ENCODE measurements at places on chromosomes 12 and 14.

DNA sequence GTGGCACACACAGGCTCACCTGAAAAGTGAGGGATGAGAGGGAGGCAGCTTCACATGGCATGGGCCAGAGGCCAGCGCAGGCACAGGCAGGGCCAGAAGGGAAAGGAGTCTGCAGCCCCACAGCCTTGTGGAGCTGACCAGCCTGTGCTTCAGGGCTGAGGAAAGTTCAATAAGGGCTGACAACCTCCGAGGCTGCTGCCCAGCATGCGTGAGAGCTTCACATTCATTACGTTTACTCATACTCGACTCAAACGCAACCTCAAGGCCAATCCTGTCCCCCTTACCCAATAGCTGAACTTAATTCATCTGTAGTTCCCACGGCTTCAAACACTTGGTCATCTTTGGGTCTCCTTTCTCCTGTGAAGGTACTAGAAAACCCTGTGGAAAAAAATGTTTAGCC, 4.8 kb downstream of the MMAB start:
- peaks cover 62% of the 10 kb centered on the region for H3K36me3 ChIP-seq
- no peak overlapping the region for H3K27ac ChIP-seq
- DNase-seq: no peak
- no peaks in the 10 kb centered on the region for H3K27me3 ChIP-seq

DNA sequence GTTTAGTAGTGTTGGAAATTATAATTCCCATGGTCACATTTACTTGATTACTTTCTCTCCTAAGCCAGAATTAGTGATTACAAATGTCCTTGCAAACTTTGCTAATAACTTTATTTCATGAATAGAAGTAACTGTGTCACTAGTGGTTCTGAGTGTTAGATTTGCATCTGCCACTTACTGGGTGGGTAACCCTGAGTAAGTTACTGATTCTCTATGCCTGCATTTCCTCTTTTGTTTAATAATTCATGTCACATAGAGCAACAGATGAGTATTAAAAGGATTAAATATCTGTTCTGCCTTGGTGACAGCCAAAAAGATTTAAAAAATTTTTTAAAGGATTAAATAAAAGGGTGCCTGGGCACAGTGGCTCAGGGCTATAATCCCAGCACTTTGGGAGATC, 78.6 kb downstream of the BHLHE41 start:
- H3K4me3 ChIP-seq: no peak overlapping the region
- DNase-seq: no peak
- no peaks in the 10 kb centered on the region for H3K27me3 ChIP-seq

DNA sequence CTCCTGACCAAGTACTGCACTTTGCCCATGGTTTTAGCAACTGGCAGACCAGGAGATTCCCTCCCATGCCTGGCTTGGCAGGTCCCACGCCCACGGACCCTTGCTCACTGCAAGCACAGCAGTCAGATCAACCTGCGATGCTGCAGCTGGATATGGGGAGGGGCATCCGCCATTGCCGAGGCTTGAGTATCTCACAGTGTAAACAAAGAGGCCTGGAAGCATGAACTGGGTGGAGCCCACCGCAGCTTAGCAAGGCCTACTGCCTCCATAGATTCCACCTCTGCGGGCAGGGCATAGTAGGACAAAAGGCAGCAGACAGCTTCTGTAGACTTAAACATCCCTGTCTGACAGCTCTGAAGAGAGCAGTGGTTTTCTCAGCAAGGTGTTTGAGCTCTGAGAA, 479.8 kb downstream of the FUT8 start:
- no peaks in the 10 kb centered on the region for H3K36me3 ChIP-seq
- peaks cover 27% of the 10 kb centered on the region for H3K27me3 ChIP-seq
- no peak for DNase-seq
- H3K4me3 ChIP-seq: no peak overlapping the region

GRCh38 chr12:11812586-11813437, 163.3 kb downstream of the ETV6 start:
- H3K4me1 ChIP-seq: peaks cover 5% of the 10 kb centered on the region
- H3K36me3 ChIP-seq: peaks cover 13% of the 10 kb centered on the region
- no peak overlapping the region for H3K27ac ChIP-seq
- no peak for DNase-seq
- H3K27me3 ChIP-seq: no peaks in the 10 kb centered on the region
- no peak overlapping the region for H3K4me3 ChIP-seq

DNA sequence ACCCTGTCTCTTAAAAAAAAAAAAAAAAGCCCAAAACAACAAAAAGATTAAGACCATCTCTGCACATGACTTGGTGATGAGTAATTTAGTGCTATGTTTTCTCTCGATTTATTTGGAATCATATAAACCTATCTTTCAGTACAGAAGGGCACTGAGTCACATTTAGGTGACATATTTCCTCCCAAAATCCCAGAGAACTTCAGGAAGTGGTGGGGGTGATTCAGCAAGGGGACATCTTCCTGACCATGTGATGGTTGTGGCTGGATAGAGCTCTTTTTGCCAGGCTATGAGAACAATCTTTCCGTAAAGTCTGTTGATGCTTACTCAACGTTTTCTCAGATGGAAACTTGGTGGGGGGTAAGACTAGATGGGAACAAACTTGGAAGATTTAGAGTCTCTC, 50.0 kb downstream of the PPFIBP1 start:
- peak; percentile 82 for DNase-seq
- H3K4me3 ChIP-seq: no peak overlapping the region
- H3K4me1 ChIP-seq: peaks cover 38% of the 10 kb centered on the region
- H3K27ac ChIP-seq: peak overlapping the region; percentile 46

GRCh38 chr14:65169351-65169750, 67.0 kb upstream of the MAX start:
- no peak overlapping the region for H3K4me3 ChIP-seq
- H3K27ac ChIP-seq: peak overlapping the region; percentile 80
- H3K36me3 ChIP-seq: no peaks in the 10 kb centered on the region

GRCh38 chr12:13592063-13592942, 389.1 kb downstream of the GRIN2B start:
- H3K4me1 ChIP-seq: no peaks in the 10 kb centered on the region
- no peaks in the 10 kb centered on the region for H3K27me3 ChIP-seq
- no peak overlapping the region for H3K27ac ChIP-seq
- DNase-seq: no peak
- H3K36me3 ChIP-seq: no peaks in the 10 kb centered on the region

DNA sequence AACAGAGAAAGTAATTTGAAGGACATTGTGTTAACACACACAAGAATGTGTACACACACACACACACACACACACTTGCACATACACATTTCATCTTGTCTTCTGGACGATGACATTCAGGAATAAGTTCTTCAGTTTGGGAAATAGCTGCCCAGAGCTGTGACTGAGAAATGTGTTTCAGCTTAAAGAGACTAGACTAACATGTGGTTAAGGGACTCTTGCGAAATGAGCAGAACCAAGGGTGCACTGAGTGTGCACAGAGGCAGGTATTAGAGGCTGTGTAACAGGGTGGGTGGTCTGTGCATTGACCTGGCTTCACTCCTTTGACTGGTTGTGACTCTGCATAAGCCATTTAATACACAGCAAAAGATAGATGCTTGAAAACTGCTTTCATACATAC, 29.4 kb upstream of the KCNA5 start:
- H3K4me1 ChIP-seq: no peaks in the 10 kb centered on the region
- no peak for DNase-seq
- no peaks in the 10 kb centered on the region for H3K27me3 ChIP-seq

DNA sequence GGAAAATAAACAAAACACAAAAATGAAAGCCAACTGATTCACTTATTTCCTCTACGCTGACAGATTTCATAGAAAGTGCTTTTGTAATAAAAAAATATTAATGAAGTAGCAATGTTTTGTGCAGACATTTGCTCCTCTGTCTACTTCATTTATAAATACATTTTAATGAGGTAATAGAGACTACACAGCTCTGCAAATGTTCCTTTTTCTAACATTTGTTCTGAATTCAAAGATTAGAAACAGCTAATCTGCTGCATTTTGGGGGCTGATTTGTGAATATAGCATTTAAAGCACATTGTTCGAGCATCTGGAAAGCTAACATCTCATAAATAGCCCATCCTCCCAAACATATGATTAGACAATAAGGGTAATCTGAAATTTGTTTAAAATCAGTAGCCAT, 97.8 kb downstream of the PRKD1 start:
- no peak for DNase-seq
- H3K36me3 ChIP-seq: no peaks in the 10 kb centered on the region
- H3K27me3 ChIP-seq: no peaks in the 10 kb centered on the region
- no peak overlapping the region for H3K27ac ChIP-seq
- no peak overlapping the region for H3K4me3 ChIP-seq

- H3K36me3 ChIP-seq: no peaks in the 10 kb centered on the region
- no peaks in the 10 kb centered on the region for H3K27me3 ChIP-seq
- H3K4me3 ChIP-seq: no peak overlapping the region
- DNase-seq: peak; percentile 92
- H3K4me1 ChIP-seq: peaks cover 10% of the 10 kb centered on the region
Measured at GRCh38 chr12:123126294-123127181, 24.4 kb downstream of the PITPNM2 start.

DNA sequence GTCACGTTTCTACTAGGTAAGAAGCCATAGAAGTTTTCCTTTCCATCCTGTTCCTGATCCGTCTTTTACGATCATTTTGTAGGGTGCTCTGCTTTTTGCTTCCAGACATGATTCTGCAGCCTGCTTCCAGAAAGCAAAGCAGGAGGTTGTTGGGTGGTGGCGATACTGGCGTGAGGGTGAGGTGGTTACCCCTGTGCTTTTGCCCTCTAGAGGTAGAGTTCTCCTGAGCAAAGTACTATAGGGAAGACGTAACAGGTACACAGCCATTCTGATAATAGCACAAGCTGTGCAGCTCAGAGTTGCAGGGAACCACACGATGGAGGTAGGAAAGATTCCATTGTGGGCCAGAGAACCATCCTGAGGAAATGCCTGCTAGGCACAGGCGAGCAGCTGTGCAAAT, 186.0 kb downstream of the PAH start:
- H3K27ac ChIP-seq: no peak overlapping the region
- no peaks in the 10 kb centered on the region for H3K27me3 ChIP-seq
- no peak for DNase-seq
- no peak overlapping the region for H3K4me3 ChIP-seq

DNA sequence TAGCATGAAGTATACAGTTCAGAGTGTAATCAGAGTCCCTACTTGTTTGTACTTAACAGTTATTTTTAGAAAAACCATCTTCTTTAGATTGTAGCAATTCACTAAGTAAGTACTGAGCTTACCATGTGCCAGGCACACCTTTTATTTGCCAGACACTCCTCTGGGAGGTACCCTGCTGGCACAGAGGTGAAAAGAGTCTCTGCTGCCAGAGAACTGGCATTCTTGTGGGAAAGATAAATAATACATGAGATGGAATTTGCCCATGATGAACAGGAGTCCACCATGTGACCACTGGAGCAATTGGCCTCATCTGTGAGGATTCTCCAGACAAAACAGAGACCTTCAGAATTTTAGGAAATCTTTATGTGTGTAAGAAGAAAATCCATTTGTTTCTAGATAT, 199.3 kb upstream of the SLC16A7 start:
- no peaks in the 10 kb centered on the region for H3K36me3 ChIP-seq
- no peaks in the 10 kb centered on the region for H3K27me3 ChIP-seq
- peak; percentile 45 for DNase-seq
- no peak overlapping the region for H3K4me3 ChIP-seq
- H3K4me1 ChIP-seq: peaks cover 5% of the 10 kb centered on the region

GRCh38 chr14:76948213-76948947, 80.1 kb downstream of the IRF2BPL start:
- H3K4me1 ChIP-seq: peaks cover 31% of the 10 kb centered on the region
- H3K4me3 ChIP-seq: no peak overlapping the region
- peak overlapping the region; percentile 94 for H3K27ac ChIP-seq
- no peaks in the 10 kb centered on the region for H3K36me3 ChIP-seq
- no peaks in the 10 kb centered on the region for H3K27me3 ChIP-seq

- peaks cover 25% of the 10 kb centered on the region for H3K4me1 ChIP-seq
- H3K4me3 ChIP-seq: peak overlapping the region; percentile 66
Measured at GRCh38 chr14:55297611-55298499, 26.6 kb downstream of the FBXO34 start.

- H3K27ac ChIP-seq: no peak overlapping the region
- peaks cover 21% of the 10 kb centered on the region for H3K4me1 ChIP-seq
- H3K4me3 ChIP-seq: no peak overlapping the region
- DNase-seq: no peak
- H3K36me3 ChIP-seq: peaks cover 9% of the 10 kb centered on the region
Measured at GRCh38 chr14:68479247-68479646, 313.6 kb downstream of the ZFP36L1 start.

DNA sequence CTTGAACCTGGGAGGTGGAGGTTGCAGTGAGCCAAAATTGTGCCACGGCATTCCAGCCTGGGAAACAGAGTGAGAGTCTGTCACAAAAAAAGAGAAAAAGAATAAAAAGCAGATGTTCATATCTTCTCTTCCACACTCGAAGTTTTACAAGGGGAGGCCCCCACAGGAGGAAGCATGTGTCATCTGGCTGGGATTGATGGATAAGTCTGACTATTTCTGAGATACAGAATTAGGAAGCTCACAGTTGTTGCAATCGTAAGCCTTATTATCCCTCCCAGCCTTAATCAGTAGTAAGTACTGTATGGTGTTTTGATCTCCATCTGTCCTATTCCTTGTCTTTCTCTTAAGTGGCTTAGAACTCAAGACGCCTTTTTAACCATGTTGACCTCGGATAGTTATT, 31.9 kb upstream of the RASSF8 start:
- no peak overlapping the region for H3K4me3 ChIP-seq
- H3K36me3 ChIP-seq: no peaks in the 10 kb centered on the region
- DNase-seq: no peak
- no peak overlapping the region for H3K27ac ChIP-seq

DNA sequence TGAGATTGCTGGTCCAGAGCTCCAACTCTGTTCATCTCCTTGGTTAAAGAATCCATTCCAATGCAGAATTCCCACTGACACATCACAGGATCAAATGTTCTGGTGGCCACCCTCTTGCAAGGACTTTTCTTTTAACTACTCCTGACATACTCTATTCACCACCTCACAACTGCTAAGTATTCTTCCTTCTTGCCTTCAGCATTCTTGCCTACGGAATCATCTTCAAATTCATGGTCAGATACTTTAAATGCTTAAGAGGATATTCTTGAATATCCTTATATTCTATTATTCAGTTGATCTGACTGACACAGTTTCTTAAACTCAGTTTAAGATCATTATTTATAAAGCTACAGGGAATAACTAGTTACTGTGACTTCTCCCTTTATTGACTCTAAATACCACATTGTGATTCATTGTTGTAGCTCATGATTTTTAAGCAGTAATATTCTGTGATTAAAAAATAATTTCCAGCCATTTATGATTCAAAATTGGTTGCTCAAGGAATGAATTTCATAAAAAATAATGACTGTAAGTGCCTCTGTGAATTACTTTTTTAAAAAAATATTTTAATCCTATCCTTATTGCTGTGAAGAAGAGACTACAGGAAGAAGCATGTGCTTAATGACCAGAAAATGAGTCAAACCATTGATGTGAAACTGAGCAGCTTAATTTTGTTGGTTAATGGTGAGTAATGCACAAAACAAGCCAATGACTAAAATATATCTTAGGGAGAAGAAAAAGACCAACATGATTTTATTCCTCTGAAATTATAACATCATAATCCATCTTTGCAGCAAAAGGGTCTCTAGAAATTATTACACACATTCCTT, 207.1 kb downstream of the PIK3C2G start:
- H3K27ac ChIP-seq: peak overlapping the region; percentile 14
- peaks cover 18% of the 10 kb centered on the region for H3K4me1 ChIP-seq
- peaks cover 7% of the 10 kb centered on the region for H3K36me3 ChIP-seq
- peak; percentile 9 for DNase-seq

- no peak for DNase-seq
- no peaks in the 10 kb centered on the region for H3K27me3 ChIP-seq
- peaks cover 6% of the 10 kb centered on the region for H3K4me1 ChIP-seq
- H3K27ac ChIP-seq: no peak overlapping the region
- H3K4me3 ChIP-seq: no peak overlapping the region
Measured at GRCh38 chr14:103191844-103192243, 68.6 kb downstream of the TNFAIP2 start.

GRCh38 chr14:93395231-93395630, 35.5 kb upstream of the UNC79 start:
- H3K36me3 ChIP-seq: no peaks in the 10 kb centered on the region
- peaks cover 78% of the 10 kb centered on the region for H3K27me3 ChIP-seq
- no peaks in the 10 kb centered on the region for H3K4me1 ChIP-seq
- no peak overlapping the region for H3K4me3 ChIP-seq
- DNase-seq: no peak
